ENCODE measurements at places on chromosomes 7 and 10. TPM values are rescaled to one million over a fixed set of nuclear protein-coding genes. Genes with fewer than 3 reads are reported as not detected.

The SP8 gene
- total RNA-seq, result not detected

The TYW1 gene
- 22.5 TPM for total RNA-seq

The CYP2C19 gene
- total RNA-seq, result not detected

The MYH16 gene
- 0.33 TPM for total RNA-seq

The ZKSCAN5 gene
- total RNA-seq, result 13.7 TPM

The PTPRN2 gene
- 0.11 TPM for total RNA-seq

The CALML5 gene
- not detected for total RNA-seq

The CARD11 gene
- 0.62 TPM for total RNA-seq

The C10orf67 gene
- total RNA-seq, result 0.11 TPM

The GPR26 gene
- not detected for total RNA-seq

The TNS3 gene
- 38.6 TPM for total RNA-seq

The ANXA8L1 gene
- not detected for total RNA-seq

The ACBD7 gene
- total RNA-seq, result 4.5 TPM

The KCNH2 gene
- total RNA-seq, result 4.4 TPM

The COL28A1 gene
- 0.55 TPM for total RNA-seq

The FRAT1 gene
- total RNA-seq, result 2.7 TPM

The NPFFR1 gene
- not detected for total RNA-seq

The CD36 gene
- total RNA-seq, result 2.6 TPM

The TMEM176B gene
- not detected for total RNA-seq

The SPDYE2 gene
- total RNA-seq, result not detected

The MAP3K8 gene
- 4.5 TPM for total RNA-seq

The CHPF2 gene
- 60.8 TPM for total RNA-seq

The OPALIN gene
- total RNA-seq, result not detected

The TMEM178B gene
- not detected for total RNA-seq

The EFCAB10 gene
- total RNA-seq, result not detected

The NUDT1 gene
- 42.7 TPM for total RNA-seq
